Fibroblast of lung (primary cell): ENCODE measurements at places on chromosomes 4 and X.

DNA sequence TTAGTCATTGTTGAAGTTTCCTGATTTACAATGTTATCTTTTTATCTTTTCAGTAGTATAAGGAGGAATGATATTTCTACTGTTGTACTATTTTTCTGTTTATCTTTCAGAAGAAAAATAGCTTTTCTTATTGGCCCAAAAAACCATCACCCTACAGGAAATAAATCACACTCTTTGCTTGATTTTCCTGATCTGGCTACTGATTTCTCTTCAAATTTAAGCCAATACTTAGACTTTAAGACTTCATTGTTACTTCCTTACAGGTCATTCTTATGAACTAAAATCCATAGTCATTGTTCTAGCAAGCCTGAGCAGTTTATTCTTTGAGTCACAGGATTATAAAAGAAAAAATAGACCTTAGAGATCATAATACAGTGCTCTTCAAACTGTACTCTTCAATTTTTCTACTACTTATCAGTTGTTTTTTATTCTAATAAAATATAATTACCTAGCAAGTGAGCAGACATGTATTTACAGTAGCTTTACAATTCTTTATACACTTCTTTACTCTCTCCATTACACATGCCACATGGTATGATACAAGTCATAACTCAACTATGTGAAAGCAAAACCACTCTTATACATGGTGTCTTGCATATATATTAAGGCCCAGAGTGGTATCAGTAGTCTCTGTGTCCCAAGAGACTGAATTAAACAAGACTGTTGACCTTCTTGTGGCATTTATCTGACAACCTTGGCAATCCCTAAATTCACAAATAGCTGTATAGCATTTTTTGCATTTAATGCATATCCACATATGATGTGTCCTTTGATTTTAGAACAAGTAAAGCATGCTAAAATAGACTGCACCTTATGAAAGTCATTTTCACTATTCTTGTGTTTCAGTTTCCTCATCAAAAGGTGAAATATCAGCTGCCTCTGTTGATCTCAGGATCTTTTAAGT is 47.9 kb downstream of the TET2 start:
- peak; percentile 74 for DNase-seq

DNA sequence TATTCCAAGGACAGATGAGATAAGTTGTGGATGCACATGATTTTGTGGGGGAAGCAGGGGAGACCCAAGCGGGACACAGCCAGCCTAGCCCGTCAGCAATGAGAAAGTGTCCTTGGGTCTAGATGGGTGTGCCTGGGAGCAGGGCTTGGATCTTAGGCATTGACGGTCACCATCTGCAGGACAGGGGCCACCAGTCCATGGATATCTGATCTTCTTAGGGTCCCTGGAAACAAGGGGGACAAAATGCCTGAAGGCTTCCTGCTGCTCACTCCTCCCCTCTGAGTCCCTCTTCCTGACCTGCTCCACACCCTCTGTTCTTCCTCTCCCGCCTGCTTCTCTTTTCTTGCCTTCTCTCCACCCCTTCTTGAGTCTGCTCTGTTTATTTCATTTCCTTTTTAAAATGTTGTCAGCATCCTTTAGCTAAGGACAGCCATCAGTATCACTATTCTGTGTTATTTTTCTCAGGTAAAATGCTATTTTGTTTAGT is 298.4 kb downstream of the RAPGEF2 start:
- DNase-seq = no peak

DNA sequence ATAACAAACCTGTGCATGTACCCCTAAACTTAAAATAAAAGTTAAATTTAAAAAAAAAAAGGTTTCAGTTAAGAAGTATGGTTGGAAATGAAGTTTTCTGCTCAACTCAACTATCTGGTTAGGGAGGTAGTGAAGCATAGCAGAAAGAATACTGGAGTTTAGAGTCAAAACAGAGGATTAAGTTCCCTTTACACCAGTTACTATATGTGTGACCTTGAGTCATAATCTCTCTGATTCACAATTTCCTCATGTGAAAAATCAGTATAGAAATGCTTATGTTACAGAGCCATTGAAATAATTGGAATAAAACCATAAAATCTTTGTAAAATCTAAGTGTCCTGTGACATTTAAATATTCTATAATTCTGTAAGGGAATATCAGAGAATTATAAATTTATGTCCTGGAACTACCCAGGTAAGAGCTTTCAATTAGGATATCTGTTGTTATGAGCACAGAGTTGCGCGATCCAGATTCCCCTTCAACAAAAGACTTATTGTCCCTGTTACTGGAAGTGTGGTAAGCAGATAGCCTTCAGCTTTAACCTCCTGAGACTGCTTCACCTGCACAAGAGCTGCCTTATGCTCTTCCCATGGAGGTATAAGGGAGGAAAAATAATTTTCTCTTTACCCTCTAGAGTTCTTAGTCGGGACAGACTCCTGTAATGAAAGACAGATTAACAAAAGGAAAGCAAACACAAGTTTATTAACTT is 203.8 kb upstream of the NRK start:
- no peak for DNase-seq

DNA sequence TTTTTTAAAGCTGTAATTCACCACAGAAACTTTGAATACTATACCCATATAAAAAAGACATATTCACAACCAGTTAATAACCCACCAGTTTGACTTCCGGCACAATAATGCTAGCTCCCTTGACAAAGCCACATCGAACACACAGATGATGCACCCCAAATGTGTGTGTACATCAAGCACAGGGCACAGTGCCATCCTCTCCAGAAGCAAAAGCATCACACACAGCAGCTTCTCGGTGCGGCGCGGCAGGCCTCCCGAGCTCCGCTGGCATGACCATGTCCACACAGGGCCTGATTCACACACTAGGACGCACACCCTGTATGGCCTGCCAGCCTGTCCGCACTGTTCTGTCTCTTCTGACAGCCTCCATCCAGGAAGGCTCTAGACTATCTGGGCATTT is 88.0 kb downstream of the LEF1 start:
- no peak for DNase-seq

DNA sequence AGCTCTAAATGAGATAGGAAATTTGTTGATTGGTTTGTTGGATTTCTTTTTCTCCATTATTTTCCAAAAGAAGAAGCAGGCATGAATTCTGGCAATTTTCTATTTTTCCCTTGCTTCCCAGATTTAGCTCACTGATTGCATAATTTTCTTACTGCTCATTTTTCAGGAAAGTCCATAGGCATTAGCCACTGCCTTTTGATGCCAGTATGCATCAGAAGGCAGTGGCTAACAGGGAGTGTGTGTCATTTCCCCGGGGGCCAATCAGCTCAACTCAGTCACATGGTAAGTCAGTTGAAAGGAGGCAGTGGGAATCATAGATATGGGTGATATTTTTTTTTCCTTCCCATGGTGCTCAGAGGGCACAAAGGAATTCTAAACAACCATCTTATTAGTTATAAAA is 156.7 kb downstream of the TRIML1 start:
- DNase-seq = peak; percentile 26

DNA sequence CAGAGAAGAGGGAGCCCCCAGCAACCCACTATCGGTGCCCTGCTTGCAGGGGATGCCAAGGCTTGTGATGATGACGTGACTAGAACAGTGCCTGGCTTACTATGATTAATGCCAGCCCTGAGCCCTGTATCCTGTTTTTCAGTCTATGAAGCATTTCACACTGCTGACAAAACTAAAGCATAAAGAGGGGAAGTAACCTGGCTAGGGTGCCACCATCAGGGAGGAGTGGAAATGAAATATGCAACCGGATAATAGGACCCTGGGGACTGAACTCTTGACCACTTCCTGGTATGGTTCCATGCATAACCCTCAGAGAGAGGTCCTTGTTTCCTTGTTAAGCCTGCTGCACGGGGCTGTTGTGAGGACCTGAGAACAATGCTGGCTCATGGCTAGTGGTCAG is 50.3 kb downstream of the MED28 start:
- DNase-seq = no peak

DNA sequence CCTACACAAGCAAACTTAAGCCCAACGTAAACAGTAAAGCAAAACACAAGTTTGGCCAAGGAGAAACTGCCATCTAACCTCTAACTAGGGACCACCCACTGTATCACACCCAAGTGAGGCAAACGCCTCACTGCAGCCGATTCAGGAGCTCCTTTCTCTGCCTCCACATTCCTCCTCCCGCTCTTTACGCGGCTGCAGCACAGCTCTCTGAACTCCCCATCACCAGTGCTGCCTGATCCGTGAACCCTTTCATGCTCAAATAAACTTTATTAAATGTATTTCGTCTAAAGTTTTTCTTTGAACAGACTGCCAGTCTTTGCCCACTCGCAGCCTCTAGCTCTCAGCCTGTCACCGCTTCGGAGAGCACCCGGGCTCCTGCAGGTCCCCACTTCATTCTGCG is 6.5 kb downstream of the PNMA6E start:
- DNase-seq = no peak

- DNase-seq = peak; percentile 33
Measured at GRCh38 chrX:111095974-111096895, at the start of gene PAK3. TSS of gene PAK3 (plus strand) at chrX:111096191. CDS start at chrX:111123104, 26,913 bp downstream.

GRCh38 chr4:182556580-182556979 is 313.4 kb downstream of the TENM3 start:
- peak; percentile 9 for DNase-seq

- DNase-seq = no peak
Measured at GRCh38 chr4:38670109-38670901, 6.3 kb downstream of the KLF3 start.

DNA sequence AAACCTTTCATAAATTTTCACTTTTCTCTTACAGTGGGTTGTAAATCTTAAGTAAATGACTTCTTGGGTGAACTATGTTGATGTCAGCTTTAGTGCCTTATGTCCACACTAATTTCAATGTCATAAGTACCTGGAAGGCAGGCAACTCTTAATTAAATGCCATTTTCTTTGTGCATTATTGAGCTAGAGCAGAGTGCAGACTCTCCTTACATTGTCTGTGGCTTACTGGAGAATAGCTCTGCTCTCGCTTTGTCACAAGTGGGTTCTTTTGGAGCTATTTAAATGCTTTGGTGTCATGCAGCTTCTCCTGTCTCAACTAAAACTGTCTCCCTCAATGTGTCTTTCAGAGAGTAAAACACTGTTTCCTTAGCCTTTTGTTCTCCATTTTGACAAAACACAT is 411.6 kb downstream of the STIM2 start:
- DNase-seq = no peak

GRCh38 chrX:110242371-110242770 is 75.5 kb downstream of the AMMECR1 start:
- DNase-seq = no peak

GRCh38 chr4:51836549-51836948 is 6.4 kb upstream of the DCUN1D4 start:
- peak; percentile 2 for DNase-seq

- peak; percentile 61 for DNase-seq
Measured at GRCh38 chr4:132071815-132072214, 1077.3 kb upstream of the PCDH10 start.

DNA sequence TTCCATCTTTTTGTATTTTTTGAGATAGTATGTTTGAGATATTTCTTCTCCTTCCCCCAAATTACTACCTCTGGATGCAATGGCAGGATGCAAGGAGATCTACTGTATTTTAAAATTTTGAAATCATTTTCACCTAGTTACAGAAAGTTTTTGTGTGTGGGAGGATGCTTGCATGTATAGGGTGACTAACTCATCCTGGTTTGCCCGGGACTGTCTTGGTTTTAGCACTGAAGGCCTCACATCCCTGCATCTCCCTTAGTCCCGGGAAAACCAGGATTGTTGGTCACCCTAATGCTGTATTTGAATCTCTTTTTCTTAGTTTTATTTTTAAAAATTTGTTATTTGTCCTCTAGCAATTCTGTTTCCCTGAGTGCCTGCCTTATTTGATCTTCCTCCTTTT is 12.1 kb downstream of the SUPT20HL2 start:
- no peak for DNase-seq

DNA sequence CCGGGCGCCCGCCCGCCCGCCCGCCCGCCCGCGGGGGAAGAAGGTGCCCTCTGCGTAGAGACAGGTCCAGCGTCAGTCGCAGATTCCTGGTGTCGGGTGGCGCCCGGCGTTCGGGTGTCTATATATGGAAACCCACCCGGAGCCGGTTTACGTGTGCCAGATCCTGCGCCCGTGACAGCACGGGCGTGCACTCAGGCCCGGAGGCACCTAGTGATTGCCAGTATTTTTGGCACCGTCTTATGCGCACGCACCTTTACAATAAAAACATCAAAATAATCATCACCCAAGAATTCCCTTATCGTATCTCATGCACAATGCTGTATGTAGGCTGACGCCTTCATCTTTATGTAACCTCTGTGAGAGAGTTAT is 519 bp downstream of the SLC25A4 start:
- DNase-seq = peak; percentile 38

GRCh38 chr4:38132107-38132673 is 172.0 kb downstream of the PTTG2 start:
- DNase-seq = peak; percentile 93

DNA sequence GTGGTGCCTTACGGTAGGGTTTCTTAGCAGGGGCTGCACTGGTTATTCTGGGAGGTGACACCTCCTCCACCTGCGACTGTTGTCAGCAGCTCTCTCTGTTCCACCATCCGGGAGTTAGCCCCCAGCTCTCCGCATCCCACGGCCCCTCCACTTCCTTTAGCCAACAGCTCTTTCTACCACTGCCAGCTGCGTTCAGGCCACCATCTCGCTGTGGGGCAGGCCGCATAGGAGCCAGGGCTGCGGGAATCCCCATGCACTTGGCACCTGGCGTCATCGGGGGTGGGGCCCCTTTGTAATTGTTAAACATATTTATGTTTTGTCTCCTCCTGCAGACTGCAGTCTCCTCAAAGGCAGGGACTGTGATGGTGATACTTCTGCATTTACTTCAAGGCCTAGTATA is 480.2 kb downstream of the SMARCA1 start:
- no peak for DNase-seq

- peak; percentile 54 for DNase-seq
Measured at GRCh38 chrX:134908356-134908755, 82.4 kb upstream of the SMIM10 start.

GRCh38 chr4:76850010-76850441 is 47.9 kb downstream of the SOWAHB start:
- peak; percentile 88 for DNase-seq

DNA sequence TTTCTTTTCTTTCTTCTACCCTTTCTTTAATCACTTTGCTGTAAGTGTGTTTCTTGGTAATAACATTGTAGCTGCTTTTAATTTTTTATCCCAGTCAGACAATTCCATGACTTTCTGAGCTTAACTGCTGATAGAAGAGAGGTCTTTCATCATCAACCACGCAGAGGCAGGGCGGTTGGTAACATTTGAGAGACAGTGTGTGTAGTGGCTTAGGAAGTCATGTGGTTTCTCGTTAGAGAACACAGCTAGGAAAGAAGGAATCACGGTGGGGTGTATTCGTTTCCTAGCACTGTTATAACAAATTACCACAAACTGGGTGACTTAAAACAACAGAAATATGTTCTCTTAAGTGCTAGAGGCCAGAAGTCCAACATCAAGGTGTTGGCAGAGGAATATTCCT is 11.5 kb downstream of the PRPS2 start:
- no peak for DNase-seq

DNA sequence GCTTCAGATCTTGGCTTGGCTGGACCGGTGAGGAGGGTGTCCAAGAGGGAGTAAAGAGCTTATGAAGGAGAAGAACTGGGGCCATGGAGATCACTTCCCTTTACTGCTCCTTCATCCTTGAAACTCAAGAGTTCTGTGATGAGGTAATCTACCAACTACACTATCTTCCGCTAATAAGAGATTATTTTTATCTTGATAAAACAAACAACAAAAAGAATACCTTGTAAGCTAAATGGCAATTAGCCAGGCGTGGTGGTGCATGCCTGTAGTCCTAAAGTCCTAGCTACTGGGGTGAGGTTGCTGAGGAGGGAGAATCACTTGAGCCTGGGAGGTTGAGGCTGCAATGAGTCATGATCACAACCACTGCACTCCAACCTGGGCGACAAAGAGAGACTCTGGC is 47.4 kb downstream of the HAUS3 start:
- no peak for DNase-seq

GRCh38 chrX:97119474-97120109 is 235.9 kb downstream of the RPA4 start:
- no peak for DNase-seq
